Activated T-cell treated with anti-CD3 and anti-CD28 coated beads, Interleukin-2, amount 50 U/mL, for 1 hour (primary cell): ENCODE measurements at places on chromosomes 5 and 9.

DNA sequence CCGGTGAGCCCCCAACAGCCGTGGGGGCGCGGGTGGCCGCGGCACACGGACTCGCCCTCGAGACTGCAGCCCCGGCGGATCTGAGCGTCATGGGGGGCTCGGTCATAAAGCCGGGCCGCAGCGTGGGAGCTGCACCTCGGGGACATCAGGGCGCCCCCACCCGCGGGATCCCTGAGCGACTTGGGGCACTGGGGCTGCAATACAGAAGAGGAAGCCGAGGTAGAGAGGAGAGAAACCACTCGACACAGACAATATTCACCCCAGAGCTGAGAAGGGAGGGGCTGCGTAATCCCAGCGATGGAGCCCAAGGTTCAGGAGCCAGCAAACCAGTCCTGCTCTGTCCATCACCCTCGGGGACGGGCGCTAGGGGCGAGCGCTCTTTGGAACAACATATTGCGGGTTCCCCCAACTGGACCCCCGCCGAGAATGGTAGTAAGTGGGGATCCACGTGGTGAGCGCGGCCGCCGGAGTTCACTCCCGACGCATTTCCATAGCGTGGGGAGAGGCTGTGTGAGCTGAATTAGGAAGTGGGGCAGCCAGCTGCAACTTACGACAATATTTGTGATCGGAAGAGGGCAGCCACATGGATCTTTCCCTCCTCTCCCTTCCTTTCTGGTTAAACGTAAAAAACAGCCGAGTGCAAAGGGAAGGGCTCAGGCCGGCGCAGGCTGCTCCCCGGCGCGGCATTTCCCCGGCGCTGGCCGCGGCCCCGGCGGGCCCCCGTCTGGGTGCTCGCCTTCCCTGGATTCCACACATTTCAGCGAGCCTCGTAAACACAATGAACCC lies 9.9 kb downstream of the PTCH1 start:
- DNase-seq, result peak; percentile 55

GRCh38 chr9:136625101-136626065 lies 37.3 kb upstream of the EGFL7 start:
- DNase-seq, result no peak

GRCh38 chr5:84292000-84292642 lies 92.6 kb downstream of the EDIL3 start:
- no peak for DNase-seq

DNA sequence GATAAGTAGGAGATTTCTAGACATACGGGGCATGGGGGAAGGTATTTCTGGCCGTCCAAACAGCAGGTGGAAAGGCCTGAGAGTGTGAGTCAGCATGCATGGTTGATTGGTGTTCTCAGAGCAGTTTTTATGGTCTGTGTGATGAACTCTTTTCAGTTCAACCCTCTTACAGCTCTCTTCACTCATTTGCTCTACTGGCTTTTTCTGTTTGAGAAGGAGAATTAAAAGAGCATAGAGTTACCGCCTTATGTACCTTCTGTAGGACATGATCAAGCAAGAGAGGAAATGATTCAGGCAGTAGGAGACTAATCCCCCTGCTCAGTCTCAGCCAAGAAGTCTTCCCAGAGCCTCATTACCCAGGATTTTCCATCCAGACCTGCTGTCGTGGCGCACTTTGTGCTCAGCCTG lies 92.4 kb downstream of the PRDM6 start:
- no peak for DNase-seq

- DNase-seq, result no peak
Observed at GRCh38 chr9:133950192-133950591, 41.9 kb downstream of the VAV2 start.

GRCh38 chr5:74164725-74165235 lies 475.7 kb downstream of the ENC1 start:
- no peak for DNase-seq

DNA sequence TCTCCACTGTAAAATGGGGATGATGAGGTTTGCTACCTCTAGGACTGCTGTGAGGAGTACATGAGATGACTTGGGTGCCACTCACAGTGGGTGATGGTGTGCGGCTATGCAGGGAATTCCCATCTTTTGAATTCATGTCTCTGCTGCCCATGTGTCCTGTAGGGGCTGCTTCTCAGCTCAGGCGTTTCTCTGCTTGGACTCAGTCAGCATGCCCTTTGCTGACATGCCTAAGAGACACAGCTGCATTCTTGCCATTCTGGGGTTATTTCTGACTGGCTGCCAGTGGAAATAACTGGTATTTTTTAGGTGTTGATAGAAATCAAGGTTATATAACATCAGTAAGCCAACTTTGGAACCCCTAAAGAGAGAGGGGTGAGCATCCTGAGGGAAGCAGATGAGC lies 24.3 kb upstream of the XPA start:
- DNase-seq, result no peak

- DNase-seq, result no peak
Observed at GRCh38 chr5:56565644-56566043, 249.7 kb upstream of the MAP3K1 start.

- no peak for DNase-seq
Observed at GRCh38 chr9:128107468-128108268, 19.9 kb downstream of the PTGES2 start.

- no peak for DNase-seq
Observed at GRCh38 chr9:107938801-107939386, 449.3 kb upstream of the KLF4 start.

DNA sequence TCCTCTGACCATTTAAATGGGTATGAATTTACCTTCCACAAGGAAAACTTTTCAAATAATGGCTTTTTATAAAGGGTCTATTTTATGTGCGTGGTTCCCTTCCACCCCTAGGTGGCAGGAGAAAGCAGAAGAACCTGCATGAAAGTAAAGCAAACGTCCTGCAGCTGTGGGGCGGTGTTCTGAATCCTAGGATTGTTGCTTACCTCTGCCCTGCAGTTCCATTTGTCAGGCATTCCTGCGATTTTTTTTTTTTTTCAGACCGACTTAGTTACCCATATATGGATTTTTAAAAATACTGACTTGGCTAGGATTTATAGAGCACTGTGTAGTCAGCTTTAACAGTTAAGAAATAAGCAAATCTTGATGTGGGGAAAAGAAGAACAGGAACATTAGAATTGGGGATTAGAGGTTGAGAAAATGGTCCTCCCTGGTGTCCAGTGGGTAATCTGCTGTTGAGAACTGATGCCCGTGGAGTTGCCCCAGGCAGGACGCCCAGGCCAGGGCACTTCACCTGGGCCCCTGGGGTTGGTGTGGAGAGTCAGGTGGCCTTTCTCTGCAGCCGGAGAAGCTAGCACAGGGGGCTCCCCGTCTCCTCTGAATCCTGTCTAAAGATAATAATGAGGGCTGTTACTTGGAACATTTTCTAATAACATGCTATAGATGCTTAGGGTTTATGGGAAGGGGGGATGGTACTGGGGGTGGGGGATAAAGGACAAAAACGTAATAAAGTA lies 30.4 kb upstream of the LTC4S start:
- DNase-seq, result peak; percentile 37

GRCh38 chr5:315488-316209 lies 5.9 kb upstream of the AHRR start:
- no peak for DNase-seq

DNA sequence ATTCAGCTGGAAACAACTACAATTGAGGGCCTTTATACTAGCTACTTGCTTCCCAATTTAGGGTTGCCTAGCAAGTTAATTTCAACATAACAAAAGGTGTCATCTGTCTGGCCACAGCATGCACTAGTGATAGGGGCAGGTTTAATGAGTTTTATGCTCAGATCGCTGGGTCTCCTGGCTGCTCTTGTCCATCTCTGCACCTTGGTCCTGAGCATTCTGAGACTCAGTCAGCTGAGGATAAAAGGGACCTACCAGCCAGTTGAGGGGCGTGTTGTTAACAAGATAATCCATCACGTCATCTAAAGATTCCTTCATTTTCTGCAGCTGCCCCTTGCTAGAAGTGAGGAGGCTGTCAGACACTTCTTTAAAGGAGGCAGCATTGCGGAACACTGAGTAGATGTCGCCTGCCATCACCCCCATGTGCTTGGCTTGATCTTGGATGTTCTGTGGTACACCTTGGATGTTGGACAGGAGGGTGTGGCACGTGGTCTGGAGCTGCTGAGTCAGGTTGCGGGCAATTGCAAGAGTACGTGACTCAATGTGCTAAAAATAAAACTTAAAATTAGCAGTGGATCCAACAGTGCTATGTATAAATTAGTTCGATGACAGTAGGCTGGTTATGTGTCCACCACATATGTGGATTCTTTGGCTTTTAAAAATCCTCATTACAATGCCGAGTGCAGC lies 11.0 kb downstream of the PLIN2 start:
- DNase-seq, result no peak

DNA sequence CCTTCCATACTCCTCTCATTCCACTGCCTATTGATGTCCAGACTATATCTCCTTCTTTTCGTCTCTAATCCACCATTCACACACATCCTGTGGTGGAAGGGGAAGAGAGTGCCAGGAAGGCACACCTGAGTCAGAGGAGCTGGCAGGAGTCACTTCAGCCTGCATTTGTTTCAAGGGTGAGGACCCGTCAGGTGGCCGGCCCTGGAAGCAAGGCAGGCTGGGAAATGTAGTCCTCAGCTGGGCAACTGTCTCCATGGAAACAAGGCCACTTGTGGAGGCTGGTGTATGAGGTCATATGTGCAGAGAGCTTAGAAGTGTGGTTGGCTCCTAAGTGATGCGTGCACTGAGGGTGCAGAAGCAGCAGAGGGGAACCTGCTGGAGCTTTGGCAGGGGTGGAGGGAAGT lies 278.4 kb downstream of the NSG2 start:
- no peak for DNase-seq

DNA sequence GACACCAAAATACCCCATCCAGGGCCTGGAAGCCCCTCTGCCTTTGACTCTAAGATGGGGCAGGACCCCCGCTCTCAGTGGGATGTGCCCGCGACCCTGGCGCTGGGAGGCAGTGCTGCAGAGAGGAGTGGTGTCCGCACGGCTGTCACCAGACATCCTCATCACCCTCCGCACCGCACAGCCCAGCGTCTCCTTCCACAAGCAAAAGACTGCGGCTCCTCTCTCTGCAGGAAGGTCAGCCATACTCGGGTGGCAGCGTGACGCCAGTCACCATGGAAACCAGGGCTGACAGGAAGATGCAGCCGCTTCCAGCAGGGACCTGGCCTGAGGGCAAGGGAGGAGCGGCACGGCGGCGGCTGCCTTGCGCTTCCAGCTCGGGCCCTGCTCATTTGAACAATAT lies 17.1 kb upstream of the SLC6A3 start:
- DNase-seq, result no peak

GRCh38 chr9:92617195-92617813 lies 52.6 kb downstream of the IPPK start:
- no peak for DNase-seq
